Activated naive CD8-positive, alpha-beta T cell treated with anti-CD3 and anti-CD28 coated beads for 36 hours (primary cell): ENCODE measurements at places on chromosomes 5 and 9. TPM values are rescaled to one million over a fixed set of nuclear protein-coding genes. Genes with fewer than 3 reads are reported as not detected.

Gene HTR4
- total RNA-seq, result not detected

- DNase-seq, result no peak
Measured at GRCh38 chr5:16596581-16596940, 20.2 kb downstream of the RETREG1 start.

GRCh38 chr5:142222866-142223558, 101.8 kb downstream of the SPRY4 start:
- no peak for DNase-seq

GRCh38 chr5:108312258-108312657, 69.6 kb downstream of the FBXL17 start:
- no peak for DNase-seq

DNA sequence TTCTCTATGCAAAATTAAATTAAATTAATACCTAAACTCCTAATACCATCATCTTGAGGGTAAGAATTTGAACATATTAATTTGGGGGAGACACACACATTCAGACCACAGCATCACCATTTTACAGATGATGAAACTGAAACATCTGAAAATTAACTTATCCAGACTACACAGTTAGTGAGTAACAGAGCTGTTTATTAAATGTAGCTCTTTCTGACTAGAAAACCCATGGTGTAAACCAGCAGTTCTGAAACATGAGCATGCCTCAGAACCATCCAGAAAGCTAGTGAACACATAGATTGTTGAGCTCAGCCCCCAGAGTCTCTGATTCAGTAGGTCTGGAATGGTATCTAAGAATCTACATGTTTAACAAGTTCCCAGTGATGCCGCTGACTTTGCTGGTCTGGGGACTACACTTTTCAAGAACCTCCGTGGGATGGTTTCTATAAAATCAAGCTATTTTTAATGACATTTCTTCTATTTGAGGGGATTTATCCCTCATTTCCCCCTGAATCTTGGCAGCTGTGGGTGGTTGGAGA, 113.5 kb downstream of the RORB start:
- no peak for DNase-seq
